ENCODE measurements at places on chromosomes 3 and 15.
A peak's percentile ranks its signal among the peaks of the same experiment; 100 is the strongest.

DNA sequence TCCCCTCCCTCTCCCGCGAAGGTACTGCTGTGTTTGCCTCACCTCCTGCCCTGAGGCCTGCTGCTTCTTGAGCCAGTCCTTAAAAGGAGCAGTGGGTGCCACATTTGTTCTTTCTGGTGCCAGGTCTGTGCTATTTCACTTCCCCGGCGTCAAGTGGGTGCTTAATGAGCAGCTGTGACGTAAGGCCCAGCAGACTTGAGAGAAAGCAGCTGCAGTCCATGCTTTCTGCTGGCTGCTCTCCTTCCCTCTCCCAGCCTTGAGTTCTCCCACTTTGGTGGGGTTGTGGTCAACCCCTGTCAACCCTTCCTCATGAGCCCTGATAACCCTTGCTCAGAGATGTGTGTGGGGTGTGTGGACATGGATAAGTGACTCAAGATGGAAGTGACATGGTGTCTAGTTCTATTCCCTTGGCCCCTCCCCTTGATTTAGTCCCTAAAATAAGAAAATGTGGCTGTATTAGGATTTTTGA is 6.9 kb downstream of the INAFM2 start:
- DNase-seq: no peak

DNA sequence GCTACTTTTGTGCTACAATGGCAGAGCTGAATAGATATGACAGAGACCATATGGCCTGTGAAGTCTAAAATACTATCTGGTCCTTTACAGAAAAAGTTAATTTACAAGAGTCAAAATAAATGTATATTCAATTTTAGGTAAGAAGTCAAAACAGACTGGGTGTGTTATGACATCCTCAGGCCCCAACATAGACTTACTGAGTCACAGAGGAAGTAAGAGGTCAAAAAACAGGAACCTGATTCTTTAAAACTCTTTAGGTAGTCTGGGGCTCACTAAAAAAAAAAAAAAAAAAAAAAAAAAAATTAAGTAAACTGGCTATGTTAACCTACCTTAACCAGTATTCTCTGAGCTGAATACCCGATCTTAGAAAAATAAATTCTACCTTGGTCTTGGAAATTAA is 13.1 kb downstream of the DNAAF4 start:
- DNase-seq: no peak

- peak; percentile 41 for DNase-seq
These were observed 141.1 kb downstream of the GHSR start for GRCh38 chr3:172307141-172307560.

- no peak for DNase-seq
These were observed 558.7 kb upstream of the KCNMB2 start for GRCh38 chr3:177977381-177978158.

DNA sequence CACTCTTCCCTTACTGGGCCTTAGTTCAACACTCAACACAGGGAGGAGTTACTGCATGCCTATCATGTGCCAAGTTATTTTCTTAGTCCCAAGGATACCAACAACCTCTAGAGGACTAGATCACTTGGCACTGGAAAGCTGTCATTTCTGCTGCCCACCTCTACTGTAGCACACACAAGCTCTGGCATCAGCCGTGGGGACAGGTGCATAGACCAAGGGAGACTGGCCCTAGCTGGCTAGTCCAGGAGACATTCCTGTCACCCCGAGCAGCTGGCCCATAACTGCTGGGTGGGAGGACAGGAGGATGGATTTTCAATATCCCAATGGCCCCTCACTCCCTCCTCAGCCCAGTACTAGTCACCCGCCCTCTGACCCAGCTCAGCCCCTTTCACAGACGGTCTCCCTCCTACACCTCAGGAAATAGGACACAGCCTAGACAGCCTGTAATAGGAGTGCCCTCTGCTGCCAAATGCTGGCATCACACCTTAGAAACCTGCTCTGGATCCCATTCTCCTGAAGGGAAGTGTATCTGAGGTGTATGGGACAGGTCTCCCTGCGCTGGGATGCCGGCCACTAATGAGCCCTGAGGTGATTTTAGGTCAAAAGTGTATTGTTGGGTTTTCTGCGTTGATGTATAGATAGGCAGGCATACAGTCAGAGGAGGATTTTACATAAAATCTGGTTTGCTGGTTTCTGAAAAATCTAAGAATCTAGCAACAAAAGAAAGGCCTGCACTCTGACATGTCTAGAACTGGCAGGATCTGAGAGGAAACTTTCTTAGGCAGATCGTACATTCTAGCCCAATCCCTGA is 3.4 kb upstream of the DZIP1L start:
- DNase-seq: peak; percentile 73

- no peak for DNase-seq
These were observed 230.7 kb upstream of the TPRG1 start for GRCh38 chr3:188941103-188941502.

GRCh38 chr3:34056181-34056910 is 257.9 kb downstream of the PDCD6IP start:
- no peak for DNase-seq

- DNase-seq: no peak
These were observed 108.1 kb upstream of the THBS1 start for GRCh38 chr15:39472621-39473297.

GRCh38 chr3:42166214-42166613 is 75.1 kb downstream of the TRAK1 start:
- DNase-seq: no peak

- DNase-seq: no peak
These were observed 88.7 kb upstream of the EPHB3 start for GRCh38 chr3:184472723-184473428.

- no peak for DNase-seq
These were observed 43.2 kb upstream of the POLG start for GRCh38 chr15:89377842-89378295.

DNA sequence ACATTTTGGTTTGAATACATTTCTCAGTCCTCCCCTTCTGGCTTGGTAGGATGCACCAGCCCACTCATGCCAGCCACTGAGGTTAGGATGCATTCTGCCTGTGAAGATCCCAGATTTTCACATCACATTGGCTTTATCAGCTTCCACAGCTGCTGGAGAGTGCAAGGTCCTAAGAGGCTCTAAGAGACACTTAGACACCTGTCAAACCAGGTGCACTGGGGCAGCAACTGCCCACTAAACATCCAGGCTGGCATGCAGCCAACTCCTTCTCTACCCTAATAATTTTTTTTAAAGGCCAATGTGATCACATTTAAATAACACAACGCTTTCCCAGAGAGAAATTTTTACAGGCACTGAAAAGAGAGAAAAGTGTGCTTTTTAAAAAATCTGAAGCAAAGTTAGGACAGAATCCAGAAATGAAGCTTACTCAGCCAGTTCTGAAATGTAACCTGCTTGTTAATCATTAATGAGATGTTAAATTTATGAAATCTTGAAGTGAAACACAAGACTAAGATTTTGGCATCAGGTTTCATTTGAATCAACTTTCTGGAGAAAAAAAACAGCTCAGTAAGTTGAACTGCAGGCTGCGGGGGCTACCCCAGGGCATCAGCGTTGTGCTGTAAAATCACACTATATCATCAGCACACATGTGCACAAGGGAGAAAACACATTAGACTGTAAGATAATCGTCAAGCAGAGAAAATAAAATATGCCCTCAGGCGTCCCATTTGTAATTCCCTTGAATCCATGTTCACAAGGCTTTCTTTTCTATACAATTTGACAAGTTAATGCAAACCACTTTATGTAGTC is 312.9 kb downstream of the ZBBX start:
- no peak for DNase-seq

DNA sequence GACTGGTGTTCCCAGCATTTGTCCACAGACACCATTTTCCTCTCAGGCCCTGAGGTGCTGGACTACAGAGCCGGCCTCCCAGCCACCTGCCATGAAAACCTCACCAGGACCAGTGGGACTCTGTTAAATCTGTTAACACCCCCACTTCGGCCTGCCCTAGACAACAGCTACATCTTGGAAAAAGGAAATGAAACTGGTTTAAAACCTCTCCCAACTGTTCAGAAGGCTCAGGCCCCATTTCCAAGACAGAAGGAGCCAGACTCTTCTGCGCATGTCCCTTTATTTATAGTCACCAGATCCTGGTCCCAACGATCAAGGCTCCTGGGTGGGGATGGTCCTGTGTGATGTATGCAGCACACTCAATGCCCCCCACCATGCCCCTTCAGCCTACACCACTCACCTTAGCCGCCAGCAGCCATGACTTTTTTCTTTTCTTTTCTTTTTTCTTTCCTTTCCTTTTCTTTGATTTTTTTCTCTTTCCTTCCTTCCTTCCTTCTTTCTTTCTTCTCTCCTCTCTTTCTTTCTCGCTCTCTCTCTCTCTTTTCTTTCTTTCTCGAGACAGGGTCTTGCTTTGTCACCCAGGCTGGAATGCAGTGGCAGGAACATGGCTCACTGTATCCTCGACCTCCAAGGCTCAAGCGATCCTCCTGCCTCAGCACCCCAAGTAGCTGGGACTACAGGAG is 25.5 kb upstream of the FLNB start:
- no peak for DNase-seq

- DNase-seq: peak; percentile 18
These were observed 4.0 kb downstream of the SCAANT1 start for GRCh38 chr3:63908081-63908736.

GRCh38 chr15:98003518-98003917 is 43.0 kb downstream of the ARRDC4 start:
- DNase-seq: no peak

DNA sequence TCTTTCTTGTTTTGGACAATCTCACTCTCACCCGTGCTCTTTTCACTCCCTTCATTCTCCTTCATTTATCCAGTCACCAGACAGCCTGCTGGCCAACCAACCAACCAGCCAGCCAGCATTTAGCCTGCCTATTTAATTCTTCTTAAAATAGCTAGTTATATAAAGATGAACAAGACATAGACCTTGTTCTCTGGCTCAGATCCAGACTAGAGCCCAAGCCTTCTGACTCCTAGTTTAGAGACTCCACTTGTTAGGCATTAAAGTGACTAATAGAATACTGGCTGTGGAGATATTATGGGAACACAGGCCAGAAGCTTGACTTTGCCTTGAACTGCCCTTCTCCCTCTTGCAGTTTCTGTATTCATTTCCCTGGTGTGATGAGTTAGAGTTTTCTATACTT is 215.3 kb upstream of the THRB start:
- DNase-seq: no peak

DNA sequence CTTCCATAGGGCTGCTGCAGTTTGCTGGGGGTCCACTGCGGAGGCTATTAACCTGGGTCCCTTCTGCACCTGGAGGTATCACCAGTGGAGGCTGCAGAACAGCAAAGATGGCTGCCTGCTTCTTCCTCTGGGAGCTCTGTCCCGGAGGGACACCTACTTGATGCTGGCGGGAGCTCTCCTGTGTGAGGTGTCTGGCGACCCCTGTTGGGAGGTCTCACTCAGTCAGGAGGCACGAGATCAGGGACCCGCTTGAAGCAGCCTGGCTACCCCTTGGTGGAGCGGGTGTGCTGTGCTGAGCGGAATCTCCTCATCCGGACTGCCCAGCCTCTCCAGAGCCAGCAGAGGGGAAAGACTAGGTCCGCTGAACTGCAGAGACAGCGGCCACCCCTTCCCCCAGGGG is 56.0 kb upstream of the CTXND1 start:
- DNase-seq: no peak

DNA sequence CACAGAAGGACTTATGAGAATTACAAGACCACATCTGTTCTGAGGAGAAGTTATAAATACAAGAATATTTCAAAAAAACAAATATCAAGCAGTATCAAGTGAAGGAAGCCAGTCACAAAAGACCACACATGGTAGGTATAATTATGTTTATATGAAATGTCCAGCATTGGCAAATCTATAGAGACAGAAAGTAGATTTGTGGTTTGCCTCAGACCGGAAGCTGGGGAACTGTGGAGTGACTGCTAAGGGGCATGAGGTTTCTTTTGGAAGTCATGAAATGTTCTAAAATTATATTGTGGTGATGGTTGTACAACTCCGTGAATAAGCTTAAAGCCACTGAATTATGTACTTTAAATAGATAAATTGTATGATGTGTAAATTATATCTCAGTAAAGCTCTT is 136.9 kb downstream of the FRMD5 start:
- DNase-seq: no peak

- DNase-seq: no peak
These were observed 147.9 kb downstream of the IMPG2 start for GRCh38 chr3:101172516-101172915.

- DNase-seq: no peak
These were observed 33.1 kb upstream of the SEMA3F start for GRCh38 chr3:50122071-50122470.

GRCh38 chr3:187570776-187571175 is 99.4 kb downstream of the SST start:
- DNase-seq: no peak

DNA sequence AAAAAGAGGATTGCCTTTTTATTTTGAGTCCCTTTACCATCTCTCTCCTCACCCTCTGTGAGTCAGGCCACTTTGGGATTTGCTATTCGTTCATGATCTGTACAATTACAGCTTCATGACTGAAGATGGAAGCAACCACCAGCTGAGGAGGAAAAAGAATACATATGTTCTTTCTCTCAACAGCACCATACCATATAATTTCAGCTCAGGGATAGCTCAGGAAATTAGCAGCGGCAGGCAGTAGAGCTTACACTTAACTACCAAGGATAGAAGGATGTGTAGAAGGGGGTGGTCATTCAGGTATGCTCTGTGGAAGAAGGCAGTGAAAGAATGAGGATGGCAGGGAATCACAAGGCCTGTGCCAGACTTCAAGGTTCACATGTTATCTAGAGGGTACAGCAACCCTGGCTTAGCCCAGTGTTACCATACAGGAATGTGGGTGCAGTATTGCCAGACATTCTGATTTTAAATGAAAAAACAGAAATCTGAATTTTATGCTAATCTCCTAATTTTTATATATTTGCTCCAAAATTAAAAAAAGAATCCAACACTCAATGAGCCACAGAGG is 17.9 kb downstream of the PLS1 start:
- no peak for DNase-seq

GRCh38 chr15:56948000-56948763 is 29.7 kb downstream of the TCF12 start:
- DNase-seq: no peak

DNA sequence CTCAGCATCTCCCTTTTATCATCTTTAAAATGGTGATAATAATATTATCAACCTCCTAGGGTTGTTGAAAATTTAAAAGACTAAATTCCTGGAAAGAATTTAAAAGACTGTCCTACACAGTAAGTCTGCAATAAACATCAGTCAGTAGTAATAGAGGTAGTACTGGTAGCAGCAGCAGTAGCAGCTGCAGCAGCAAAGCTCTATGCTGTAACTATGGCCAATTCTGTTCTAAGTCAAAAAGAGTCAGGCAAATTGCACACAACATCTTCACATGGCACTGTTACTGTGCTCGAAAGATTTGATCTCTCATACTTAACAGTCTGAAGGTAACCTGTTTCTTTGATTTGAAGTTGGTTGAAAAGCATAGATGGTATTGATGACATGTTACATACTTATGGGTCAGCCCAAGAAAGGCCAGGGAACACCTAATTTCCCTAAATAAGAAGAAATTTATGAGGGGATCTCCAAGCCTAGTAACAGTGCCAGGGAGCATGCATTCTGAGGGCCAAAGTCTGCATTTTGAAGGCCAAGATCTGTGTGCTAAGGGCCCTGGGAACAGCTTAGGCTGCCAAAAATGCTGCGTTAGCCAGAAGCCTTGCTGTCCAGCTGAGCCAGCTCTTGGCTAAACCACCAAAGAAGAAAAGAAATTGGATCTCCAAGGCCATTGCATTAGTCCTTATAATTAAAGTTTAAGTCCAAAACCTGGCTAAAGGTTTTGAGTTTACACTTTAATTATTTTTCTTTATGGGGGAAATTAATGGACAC is 68.2 kb downstream of the SIDT1 start:
- no peak for DNase-seq

Measured in SK-N-SH (cell line).